Activated CD4-positive, alpha-beta T cell treated with anti-CD3 and anti-CD28 coated beads, Interleukin-2, amount 10 ng/mL, durations not matched to agents 24 days and 14 days (primary cell): ENCODE measurements at places on chromosomes 7 and 10. TPM values are rescaled to one million over a fixed set of nuclear protein-coding genes. Genes with fewer than 3 reads are reported as not detected.

TMEM196 gene
- not detected in 2 replicates for total RNA-seq

STEAP2 gene
- total RNA-seq, result 0.02 TPM in 1 of 2 replicates, not detected in the other

DNA sequence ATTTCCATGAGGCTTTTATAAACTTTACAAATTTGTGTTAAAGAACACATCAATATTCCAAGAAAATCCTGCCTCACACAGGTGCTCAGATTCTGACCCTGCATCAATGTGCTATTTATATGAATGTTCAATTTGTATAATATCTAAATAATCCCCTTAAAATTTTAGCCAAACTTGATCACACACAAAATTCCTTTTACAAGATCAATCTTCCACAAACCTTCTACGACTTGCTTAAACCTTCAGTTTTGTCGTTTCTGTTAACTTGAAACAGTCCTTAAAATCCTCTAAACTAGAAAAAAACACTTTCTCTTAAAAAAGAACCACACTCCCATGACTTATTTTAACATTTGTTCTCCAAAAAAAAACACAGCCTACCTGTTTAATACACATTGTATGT lies 20.2 kb upstream of the TRPV6 start:
- no peaks in the 10 kb centered on the region for H3K36me3 ChIP-seq
- H3K27ac ChIP-seq, result no peak overlapping the region
- H3K27me3 ChIP-seq, result peaks cover 12% of the 10 kb centered on the region

DNA sequence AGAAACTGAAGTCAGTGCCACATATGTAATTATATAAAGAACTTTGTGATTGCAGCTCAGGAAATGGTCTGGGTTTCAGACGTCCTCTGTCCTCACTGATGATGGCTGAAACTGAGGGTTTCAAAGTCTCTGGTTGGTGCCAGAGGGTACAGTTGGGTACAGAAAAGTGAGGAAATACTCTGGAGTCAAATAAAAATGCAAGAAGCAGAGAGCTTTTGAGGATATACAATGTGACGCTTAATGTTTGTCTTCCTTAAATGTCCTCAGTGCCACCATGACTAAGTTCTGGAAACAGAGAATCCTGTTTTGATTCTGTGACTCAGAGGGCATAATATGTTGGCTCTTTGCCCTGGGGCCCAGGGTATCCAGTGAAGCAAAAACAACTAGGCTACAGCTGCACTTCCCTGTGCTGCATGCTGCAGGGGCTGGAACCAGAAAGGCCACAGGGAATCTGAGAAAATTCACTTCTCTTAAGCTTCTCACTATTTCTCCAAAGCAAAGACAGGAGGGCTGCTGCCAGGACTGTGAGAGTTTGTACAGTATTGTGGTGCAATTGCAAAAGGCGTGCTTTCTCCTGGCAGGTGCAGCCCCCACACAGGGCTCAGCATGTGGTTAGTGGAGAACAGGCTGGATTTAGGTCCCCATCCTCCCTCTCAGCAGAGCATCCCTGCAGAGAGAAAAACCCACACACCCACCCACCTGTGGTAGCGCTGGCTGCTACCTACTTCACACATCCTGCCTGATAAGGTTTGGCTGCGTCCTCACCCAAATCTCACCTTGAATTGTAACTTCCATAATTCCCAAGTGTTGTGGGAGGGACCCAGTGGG lies 169.5 kb upstream of the SVIL start:
- H3K27ac ChIP-seq, result no peak overlapping the region
- peaks cover 7% of the 10 kb centered on the region for H3K4me1 ChIP-seq
- peaks cover 2% of the 10 kb centered on the region for H3K36me3 ChIP-seq
- DNase-seq, result no peak
- peaks cover 6% of the 10 kb centered on the region for H3K27me3 ChIP-seq
- H3K4me3 ChIP-seq, result no peak overlapping the region
